ENCODE measurements at places on chromosomes 7 and 10. TPM values are rescaled to one million over a fixed set of nuclear protein-coding genes. Genes with fewer than 3 reads are reported as not detected.

Gene LBX1
- polyA plus RNA-seq: not detected

DNA sequence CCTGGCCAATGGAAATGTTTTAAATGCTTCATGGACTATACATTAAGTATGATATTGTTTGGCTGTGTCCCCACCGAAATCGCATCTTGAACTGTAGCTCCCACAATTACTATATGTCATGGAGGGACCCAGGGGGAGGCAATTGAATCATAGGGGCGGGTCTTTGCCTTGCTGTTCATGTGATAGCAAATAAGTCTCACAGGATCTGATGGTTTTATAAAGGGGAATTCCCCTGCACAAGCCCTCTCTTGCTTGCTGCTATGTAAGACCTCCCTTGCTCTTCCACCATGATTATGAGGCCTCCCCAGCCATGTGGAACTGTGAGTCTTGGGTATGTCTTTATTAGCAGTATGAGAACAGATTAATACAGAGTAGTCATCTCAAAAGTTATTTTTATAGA lies 32.4 kb upstream of the GRB10 start:
- no peak for DNase-seq

- no peak for DNase-seq
These were observed 111.3 kb downstream of the FRMD4A start for GRCh38 chr10:14219411-14219810.

DNA sequence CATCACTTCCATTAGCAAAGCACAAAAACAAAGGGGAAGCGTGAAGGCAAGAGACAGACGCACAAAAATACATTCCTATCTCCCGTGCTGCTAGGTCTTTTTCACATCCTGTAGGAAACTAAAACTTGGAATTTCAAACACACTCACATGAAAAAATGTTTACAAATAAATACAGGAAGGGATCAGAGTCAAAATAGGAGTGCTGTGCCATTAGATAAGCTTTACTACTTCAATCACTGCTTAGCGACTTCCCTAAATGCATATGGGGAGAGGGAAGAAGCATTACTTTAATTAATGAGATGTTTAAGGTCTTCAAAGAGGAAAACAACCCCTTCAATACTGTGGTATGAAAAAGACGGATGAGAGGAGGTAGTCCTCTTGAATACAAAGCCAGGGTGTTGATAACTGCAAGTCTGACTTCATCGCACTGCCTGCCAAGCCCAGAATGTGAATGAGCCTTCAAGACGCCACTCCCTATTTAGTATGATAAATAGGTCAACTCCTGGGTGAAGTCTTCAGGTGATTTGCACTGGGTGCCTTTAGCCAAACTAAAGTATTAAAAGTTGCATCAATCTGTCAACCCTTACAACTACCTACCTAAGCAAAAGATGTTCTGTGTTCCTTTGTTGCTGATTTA lies 13.9 kb downstream of the PARD3 start:
- no peak for DNase-seq

DNA sequence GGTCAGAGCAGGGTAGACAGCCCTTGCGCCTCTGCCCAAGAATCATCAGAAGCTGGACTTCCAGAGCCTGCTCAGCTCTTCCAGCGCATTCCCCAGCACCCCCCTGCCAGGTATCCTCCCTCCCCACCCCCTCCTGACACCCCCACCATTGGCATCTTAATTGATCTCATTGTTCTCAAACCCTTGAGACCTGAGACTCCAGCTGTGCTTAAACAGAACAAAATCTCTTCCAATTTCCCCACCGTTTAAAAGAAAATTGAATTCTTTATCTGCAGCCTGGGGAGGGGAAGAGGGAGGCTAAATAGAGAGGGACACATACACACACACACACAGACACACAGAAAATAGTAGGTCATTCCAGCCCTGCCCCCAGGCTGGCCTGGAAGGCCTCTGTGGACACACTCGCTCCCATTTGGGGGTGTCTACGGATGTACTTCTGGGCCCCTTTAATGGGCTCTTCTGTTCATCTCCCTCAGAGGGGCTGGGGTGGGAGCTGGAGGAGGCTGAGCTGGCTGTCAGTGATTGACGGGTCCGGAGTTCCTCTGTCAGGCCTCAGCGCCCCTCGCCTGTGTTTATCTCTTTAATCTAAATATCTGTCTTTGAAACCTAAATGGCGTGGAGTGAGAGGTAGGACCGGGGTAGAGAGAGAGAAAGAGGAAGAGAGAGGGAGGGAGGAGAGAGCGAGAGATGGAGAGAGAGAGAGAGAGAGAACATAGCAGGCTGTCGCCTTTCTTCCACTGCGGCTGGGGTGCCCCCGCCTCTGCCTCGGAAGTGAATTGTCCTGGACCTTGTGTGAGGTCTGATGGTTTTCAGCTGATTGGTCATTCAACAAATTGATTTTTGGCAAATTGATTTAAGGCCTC lies 61.7 kb downstream of the C10orf105 start:
- no peak for DNase-seq
